GM13976 (cell line): ENCODE measurements at places on chromosomes 4 and X.

DNA sequence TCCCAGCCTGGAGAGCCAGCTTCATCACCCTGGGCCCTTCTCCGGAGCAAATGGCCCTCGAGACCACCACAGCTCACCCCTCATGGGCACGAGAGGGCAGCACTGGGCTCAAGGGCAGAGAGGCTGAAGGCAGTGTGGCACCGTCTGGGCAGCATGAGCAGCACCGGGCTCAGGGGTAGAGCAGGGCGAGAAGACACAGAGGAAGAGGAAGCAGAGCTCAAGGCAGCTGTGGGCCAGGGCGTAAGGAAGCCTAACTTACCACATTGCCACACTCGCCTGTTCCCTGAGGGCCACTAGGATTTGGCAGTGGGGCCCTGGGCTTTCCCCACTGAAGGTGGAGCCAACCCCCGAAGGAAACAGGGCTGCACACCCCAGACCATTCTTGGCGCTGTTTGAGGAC, 15.5 kb downstream of the ZNF185 start:
- no peak for DNase-seq

DNA sequence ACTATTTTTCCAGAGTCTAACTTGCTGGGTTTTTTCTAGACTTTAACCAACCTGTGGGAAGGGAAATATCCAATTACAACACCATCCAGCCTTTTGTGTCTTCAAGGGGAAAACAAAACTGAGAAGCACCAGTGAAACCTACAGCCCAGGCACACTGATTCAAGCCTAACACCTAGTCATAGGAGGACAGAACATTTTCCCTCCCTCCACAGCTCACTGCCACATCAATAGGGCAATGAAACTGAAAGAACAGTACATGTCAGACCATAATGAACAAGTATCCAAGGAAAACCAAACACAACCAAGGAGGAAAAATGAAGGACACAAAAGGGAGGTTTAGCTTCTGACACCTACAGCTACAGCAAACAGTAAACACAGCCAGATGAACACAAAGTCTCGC, 17.6 kb downstream of the MAGEA8 start:
- no peak for DNase-seq

DNA sequence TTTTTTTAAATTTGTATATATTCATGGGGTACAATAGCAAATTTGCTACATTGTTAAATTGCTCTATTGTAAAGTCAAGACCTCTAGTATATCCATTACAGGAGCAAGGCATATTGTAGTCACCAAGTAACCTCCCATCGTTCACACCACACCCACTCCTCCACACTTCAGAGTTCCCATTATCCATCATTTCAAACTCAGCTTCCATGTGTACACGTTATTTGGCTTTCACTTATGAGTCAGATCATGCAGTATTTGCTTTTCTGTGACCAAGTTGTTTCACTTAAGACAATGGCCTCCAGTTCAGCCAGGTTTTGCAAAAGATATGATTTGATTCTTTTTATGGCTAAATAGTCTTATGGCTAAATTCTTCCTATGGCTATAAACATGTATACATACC, 2614.2 kb downstream of the PCDH7 start:
- no peak for DNase-seq

- no peak for DNase-seq
These were observed 121.3 kb upstream of the PNPLA4 start for GRCh38 chrX:8048466-8048865.

GRCh38 chrX:22249371-22249770, 23.3 kb upstream of the CBLL2 start:
- no peak for DNase-seq

- no peak for DNase-seq
These were observed 79.4 kb downstream of the CEP135 start for GRCh38 chr4:56028165-56028564.
